ENCODE measurements at places on chromosomes 2 and 18.
A peak's percentile ranks its signal among the peaks of the same experiment; 100 is the strongest.

GRCh38 chr2:212237350-212238095 is 301.1 kb downstream of the ERBB4 start:
- no peak for DNase-seq

DNA sequence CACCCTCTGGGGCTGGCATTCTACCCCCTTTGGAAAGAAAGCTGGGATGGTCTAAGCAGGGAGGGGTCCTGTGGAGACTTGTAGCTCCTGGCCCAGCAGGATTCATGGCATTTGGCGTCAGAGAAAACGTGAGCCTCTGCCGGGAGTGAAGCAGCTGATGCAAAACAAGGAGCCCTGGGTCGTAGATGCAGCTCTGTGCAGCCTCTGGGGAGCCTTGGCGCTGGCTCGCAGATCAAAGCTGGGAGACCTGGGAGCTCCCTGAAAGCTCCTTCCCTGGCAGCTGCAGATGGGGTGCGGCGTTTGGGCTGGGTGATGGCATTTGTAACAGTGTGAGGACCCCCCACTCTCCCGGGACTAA is 148.3 kb downstream of the KLHL29 start:
- no peak for DNase-seq

DNA sequence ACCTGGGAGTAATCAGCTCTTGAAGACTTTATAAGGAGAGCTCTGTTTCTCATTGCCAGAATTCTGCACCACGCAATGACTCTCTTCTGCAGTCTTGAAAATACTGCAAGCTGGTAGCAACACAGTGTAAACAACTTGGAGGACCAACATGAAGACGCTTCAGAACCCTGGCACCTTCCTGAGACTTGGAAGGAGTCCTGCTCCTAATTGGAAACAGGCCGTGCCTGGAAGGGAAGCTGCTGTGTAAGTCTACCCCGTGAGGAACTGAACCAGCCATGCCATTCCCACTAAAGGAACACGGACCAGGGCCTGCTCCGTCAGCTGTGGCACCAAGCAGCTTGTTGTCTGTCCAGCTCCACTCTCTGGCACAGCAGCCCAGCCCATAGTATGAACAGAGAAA is 171.1 kb downstream of the PAX3 start:
- DNase-seq: no peak

GRCh38 chr2:144796164-144796563 is 276.2 kb upstream of the ZEB2 start:
- DNase-seq: no peak

DNA sequence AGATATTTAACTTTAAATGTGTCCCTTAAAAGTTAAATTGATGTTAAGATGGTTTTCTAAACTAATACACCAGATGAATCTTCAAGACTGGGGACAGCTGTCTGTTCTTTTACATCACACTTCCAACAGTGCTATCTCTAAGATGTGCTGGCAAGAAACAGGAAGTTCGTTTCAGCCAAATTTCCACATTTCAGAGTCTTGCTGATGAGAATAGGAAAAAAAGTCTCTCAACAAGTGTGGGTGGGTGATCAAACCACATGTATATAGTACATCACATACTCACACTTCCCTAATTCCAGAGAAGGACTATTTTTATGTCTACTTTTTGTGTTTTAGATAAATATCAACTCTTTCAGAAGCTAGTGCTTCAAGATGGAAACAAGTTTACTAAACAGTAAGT is 1712.8 kb upstream of the TMEFF2 start:
- DNase-seq: no peak

- DNase-seq: no peak
Observed at GRCh38 chr2:101667823-101668222, 29.7 kb upstream of the MAP4K4 start.

- DNase-seq: no peak
Observed at GRCh38 chr18:36265015-36265414, 32.5 kb upstream of the FHOD3 start.

GRCh38 chr18:47166294-47166693 is 9.9 kb downstream of the IER3IP1 start:
- DNase-seq: no peak

GRCh38 chr18:63074981-63075404 is 244.6 kb downstream of the BCL2 start:
- peak; percentile 58 for DNase-seq

DNA sequence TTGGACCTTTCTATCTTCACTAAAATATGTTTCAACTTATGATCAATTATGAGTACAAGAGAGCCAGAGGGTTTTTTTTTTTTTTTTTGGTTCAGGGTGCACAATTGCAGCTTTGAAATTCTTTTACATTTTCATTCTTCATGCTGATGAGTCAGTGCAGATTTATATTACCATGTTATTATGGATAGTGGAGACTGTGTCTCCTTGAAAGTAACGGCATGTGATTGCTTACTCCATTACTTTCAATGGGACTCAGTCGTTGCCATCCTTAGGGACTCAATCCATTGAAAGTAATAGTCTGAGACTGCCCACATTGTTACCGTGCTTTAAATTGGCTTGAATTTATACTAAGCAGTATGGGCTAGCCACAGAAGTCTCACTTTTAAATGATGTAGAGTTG is 286.5 kb upstream of the FANCL start:
- no peak for DNase-seq

DNA sequence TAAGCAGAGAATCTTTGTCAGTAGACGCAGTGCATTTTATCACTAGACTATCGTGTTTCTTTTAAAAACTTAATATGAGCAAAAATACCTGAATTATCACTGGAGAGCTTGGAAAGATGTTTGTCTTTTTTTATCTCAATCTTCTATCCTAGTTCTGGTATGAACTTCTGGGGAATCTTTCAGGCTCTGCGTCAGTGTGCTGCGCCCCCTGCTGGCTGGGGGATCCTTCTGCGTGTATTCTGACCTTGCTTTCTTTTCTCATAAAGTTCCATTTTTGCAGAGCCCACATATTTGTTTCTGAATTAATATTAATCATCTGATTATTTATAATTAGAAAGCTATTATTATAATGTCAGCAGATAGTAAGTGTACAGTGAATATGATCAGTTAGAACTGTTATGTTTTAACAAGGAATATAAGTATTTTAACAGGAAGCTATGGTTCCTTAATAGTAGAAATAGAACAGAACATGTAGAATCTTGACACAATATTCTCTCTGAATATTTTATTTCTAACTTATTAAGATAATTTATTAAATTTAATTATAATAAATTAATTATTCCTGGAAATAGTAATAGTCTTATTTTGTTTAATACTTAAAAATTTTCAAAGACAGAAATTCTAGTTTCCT is 945.0 kb upstream of the CRIM1 start:
- peak; percentile 38 for DNase-seq

- peak; percentile 75 for DNase-seq
Observed at GRCh38 chr18:12308386-12309100, 502 bp downstream of the TUBB6 start.

GRCh38 chr2:172344159-172344558 is 83.2 kb upstream of the ITGA6 start:
- DNase-seq: no peak

DNA sequence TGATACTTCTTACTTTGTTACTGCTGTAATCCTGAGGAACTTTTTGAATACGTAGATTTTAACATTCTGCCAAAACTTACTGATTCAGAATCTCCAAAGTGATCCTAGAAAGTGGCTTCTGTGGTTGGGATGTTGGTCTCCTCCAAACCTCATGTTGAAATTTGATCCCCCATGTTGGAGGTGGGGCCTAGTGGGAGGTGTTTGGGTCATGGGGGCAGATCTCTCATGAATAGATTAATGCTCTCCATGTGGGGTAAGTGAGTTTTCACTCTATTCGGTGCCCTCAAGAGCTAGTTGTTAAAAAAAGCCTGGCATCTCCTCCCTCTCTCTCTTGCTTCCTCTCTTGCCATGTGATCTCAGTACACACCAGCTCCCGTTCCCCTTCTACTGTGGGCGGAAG is 329.9 kb downstream of the HRH4 start:
- no peak for DNase-seq

GRCh38 chr2:227720680-227721079 is 2.9 kb upstream of the SLC19A3 start:
- no peak for DNase-seq

DNA sequence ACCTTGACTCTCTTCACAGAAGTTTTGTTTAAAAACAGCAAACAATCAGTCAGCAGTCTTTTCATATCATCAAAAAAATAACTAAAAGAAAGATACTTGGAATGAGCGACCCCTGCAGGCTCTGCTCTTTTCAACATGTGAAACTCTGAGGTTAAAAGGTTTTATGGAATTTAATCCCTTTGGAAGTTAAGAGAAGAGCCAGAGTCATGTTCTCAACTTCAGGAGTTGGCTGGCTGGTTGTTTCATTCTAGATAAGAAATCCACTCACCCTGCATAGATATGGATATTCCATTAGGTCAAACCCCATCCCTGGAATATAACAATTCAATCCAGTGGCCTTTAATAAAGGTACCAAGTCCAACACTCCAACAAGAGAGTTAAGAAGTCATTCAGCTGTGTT is 115.6 kb upstream of the RMDN2 start:
- DNase-seq: no peak

DNA sequence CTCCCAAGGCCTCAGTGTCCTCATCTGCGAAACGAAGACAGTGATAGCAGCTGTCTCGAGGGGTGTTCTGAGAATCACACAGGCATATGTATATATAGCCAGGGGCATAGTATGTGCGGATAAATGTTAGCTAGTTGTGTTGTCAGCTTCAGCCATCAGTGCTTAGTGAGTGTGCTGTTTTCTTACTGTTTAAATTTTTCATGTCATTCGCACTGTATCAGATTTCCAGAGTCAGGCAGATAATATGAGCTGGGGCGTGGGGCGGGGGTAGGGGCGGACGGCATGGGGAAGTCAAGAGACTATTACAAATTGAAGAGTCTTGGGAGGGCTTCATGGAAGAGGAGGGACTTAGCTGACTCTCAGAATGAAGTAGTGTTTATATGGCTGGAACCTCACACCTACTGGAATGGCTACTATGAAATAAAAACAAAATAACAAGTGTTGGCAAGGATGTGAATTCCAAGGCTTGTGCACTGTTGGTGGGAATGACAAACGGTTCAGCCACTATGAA is 7.0 kb downstream of the TRAPPC12 start:
- DNase-seq: no peak

GRCh38 chr2:197332641-197333040 is 22.1 kb upstream of the ANKRD44 start:
- DNase-seq: no peak

GRCh38 chr2:67260343-67261277 is 136.5 kb upstream of the ETAA1 start:
- no peak for DNase-seq

- DNase-seq: no peak
Observed at GRCh38 chr2:9797681-9798556, 45.4 kb upstream of the TAF1B start.

DNA sequence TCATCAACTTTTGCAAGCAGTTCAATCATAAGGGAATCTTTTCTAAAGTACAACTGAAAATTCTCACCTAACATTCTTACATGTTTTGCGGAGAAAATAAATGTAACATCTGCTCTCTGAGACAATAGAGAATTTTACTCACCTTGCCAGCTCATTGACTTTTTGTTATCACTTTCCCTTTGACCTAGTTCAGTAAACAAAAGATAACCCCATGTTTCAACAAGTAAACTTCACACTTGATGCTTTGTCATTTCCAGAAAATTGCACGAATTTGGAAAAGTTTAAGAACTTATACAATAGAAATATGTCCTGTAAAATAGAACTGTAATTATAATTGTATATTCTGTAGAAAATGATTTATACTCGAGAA is 1110.0 kb upstream of the ACVR2A start:
- DNase-seq: no peak

DNA sequence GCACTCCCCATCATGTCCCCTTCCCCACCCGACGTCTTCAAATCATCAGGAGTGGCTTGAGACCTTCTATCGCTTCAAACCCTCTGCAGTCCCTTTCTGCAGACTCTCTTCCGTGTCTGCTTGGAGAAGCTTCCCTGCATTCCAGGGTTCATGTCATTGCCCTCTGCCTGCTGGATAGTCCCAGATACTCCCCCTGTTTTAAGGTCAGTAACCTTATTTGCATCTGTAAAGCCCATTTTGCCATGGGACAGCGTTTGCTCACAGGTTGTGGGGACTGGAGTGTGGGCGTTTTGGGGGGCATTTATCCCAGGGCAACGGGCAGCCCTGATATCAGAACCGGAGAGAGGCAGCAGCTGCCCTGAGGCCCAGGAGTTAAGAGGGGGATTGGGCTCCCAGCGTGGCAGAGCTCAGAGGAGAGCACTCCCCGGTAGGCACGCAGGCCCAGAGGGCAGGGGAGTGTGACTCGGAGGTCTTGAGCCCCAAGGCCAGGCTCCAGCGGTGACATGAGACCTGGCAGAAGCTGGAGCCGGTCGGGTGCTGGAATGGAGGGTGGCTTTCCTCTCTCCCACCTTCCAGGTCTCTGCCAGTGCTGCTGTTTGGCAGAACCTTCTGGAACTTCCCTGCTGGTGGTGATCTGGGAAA is 73.8 kb downstream of the RTP5 start:
- no peak for DNase-seq

DNA sequence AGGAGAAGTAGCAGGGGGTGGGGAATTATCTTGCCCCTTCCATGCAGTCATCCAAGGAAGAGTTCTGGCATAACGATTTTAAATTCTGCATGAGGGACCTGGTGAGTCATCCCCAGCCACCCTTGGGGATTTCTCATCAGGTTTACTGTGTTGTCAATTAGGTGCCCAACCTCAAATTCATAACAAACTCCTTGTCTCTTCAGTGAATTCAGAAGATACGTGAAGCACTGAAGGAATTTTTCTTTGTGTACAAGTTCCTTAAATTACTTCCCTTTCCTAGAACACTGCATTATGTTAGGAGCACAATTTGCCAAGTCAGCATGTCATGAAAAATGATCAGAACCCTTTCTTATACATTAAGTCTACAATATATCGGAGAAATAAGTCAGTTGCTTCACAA is 70.8 kb upstream of the NOSTRIN start:
- DNase-seq: peak; percentile 4

- DNase-seq: no peak
Observed at GRCh38 chr18:52363861-52364260, 23.9 kb downstream of the DCC start.

- DNase-seq: no peak
Observed at GRCh38 chr2:84931384-84931821, 25.9 kb downstream of the TMSB10 start.

GRCh38 chr2:222320436-222321395 is 21.9 kb upstream of the PAX3 start:
- peak; percentile 64 for DNase-seq

GRCh38 chr2:12303181-12304030 is 413.3 kb upstream of the TRIB2 start:
- DNase-seq: no peak

DNA sequence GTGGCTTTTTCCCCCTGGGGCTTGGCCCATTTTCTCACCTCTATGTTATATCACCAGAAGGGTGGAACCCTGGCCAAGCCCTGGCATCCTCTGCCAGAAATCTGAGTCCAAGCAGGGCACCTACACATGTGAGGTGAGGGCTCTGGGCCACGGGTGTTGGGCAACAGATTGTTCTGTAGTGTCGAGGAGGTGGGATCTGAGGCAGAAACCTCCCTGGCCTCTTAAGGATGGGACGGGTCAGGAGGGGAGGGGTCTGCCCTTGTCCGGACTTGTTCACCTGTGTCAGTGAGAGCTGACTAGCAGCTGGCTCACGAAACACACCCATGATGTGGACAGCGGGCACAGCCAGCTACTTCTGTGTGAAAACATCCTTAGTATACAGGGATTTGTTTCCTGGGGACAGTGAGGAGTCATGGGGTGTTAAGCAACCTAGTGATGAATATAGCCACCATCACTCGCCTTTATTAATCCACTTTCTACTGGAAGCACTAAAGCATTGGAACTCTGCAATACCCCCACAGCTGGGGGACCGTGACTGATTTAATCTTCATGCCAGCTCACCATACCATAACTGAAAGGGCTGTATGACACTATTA is 35.6 kb downstream of the EPAS1 start:
- DNase-seq: no peak
